ENCODE measurements at places on chromosomes 2 and 18.
A peak's percentile ranks its signal among the peaks of the same experiment; 100 is the strongest.

- no peak for DNase-seq
These were observed 28.5 kb upstream of the NAPG start for GRCh38 chr18:10497206-10497749.

- no peak for DNase-seq
These were observed 31.3 kb downstream of the HJURP start for GRCh38 chr2:233822781-233823730.

- no peak for DNase-seq
These were observed 144.3 kb downstream of the NCK2 start for GRCh38 chr2:105889046-105889445.

DNA sequence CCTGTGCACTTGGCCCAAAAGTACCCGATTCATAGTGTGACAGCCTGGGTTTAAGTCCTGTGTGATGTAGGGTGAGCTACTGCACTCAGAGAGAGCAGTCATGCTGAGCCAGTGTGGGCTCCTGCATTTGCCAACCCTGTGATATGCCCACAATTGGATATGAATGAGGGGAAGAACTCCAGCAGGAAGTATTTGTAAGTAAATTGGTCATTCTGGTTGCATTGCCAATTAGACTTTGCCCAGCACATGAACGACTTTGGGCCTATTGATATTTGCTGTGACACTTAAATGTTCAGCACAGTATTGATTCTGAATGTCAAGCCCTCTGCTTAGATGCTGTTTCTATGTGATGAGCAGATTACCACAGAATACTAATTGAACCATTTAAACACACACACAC, 570.9 kb downstream of the PIK3C3 start:
- no peak for DNase-seq

DNA sequence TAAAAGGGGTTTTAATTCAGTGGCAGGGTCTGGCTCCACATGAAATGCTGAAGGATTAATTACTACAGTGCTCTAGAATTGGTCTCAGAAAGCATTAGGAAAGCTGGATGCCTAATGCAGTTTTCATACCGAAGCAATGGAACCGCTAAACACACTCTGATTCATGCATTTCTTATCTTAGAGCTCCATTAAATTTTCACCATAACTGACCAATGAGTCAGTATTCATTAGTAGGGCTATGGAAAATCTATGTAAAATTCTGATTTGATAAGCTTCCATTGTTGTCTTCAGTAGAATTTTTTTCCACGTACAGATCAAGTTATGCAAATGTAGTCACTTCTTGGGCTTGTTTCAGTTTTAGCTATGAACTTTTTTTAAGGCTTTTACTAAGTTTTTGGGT, 359.9 kb downstream of the ARHGAP15 start:
- DNase-seq: no peak

DNA sequence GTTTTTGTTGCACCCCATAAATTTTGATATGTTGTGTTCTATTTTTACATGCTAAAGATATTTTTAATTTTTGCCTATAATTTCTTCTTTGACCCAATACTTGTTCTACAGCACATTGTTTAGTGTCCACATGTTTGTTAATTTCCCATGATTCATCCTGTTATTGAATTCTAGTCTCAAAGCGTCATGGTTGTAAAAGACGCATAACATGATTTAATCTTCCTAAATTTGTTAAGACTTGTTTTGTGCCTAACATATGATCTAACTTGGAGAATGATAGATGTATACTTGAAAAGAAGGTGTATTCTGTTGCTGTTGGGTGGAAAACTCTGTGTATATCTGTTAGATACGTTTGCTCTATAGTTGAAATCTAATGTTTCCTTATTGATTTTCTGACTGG, 27.1 kb upstream of the SULT1C3 start:
- no peak for DNase-seq

DNA sequence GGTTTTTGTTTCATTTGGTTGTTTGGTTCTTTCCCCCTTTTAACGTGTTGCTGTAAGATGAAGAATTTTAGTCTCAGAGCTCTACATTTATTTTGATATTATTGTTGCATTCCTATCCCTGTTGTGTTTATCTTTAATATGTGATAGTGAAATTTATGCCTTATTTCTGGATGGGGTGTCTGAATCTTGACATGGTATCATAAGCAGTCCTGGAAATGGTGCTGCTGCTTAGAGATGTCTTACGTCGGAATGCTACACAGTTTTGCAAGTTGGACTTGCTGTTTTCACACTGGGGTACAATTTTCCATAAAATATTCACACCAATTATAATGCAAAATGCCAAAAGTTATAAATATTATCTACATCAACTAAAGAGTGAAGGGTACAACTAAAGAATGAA, 164.0 kb downstream of the GPD2 start:
- DNase-seq: no peak

- DNase-seq: no peak
These were observed 1580.0 kb downstream of the LRP1B start for GRCh38 chr2:140550821-140551220.

GRCh38 chr2:202237787-202238233, 587 bp downstream of the SUMO1 start:
- no peak for DNase-seq

GRCh38 chr2:109005686-109006204, 16.7 kb upstream of the EDAR start:
- peak; percentile 79 for DNase-seq

GRCh38 chr2:107320881-107321280, 434.9 kb upstream of the ST6GAL2 start:
- no peak for DNase-seq

- no peak for DNase-seq
These were observed 144.6 kb upstream of the SATB2 start for GRCh38 chr2:199602271-199602895.

- no peak for DNase-seq
These were observed 257.7 kb downstream of the CDCA7 start for GRCh38 chr2:173612354-173612753.

- DNase-seq: peak; percentile 20
These were observed 27.3 kb upstream of the KCNG2 start for GRCh38 chr18:79770501-79770815.

- DNase-seq: no peak
These were observed 107.5 kb downstream of the GULP1 start for GRCh38 chr2:188399159-188399558.

GRCh38 chr2:62343636-62344337, 147.9 kb downstream of the B3GNT2 start:
- DNase-seq: no peak

DNA sequence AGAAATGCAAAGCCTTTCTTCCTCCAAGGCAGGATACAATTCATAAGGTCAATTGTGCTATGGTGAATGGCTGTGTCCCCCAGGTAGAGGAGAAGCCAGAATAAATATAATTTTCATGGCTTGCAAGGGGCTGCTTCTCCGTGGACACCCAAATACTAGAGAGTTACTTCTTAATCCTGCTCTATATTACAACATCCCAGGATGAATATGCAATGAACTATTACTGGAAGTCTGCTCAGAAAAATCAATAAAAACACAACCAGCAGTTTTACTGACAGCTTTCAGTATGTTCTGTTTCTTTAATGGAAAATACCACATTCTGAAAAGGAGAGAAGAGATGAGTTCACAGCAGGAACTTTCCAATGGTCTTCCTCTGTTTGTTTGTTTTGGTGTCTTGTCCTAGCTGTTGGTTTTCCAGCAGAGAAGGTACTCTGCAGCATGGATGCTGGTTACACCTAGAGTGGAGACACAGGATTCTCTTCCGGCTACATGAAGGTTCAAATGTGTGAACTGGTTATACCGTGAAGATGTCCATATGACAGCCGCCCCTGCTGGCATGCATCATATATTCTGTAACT, 213.0 kb downstream of the PID1 start:
- DNase-seq: no peak

DNA sequence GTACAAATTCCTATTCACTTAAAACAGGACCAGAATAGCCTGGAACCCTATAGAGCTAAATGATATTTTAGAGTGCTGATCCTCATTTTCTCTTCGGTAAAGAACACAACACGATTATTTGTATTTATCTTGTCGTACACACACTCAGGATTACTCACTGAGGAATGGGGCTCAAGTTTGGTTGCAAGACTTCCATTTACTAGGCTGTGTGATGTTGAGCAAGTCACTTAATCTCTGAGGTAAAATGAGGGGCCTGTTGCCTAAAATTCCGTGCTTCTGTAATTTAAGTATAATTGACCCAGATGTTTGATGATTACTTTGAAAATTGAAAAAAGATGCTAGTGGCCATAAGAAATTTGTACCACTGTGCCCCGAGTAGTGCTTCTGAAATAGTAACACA, 42.6 kb upstream of the MAP4K3 start:
- no peak for DNase-seq

DNA sequence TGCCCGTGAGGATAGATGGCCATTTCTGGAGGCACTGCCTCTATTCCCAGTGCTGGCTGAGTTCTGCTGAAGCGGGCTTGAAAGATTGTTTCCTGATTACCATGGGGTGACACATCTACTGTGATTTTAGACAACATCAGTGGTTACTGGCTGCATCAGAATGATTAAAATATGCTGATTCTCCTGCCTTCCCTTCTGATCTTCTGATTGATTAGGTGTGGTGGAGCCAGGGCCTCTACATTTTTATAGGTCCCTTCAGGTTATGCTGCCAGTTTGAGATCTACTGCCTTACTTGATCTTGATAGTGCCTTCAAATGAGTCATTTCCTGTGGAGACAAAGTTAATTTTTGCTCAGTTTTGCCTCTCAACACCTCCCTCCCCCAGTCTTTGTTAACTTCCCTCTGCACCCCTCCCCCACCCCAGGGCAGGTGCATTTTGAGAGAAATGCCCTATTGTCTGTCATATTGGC, 31.6 kb upstream of the SNORC start:
- no peak for DNase-seq

- DNase-seq: no peak
These were observed 21.6 kb downstream of the EFEMP1 start for GRCh38 chr2:55901941-55902340.

- DNase-seq: no peak
These were observed 64.8 kb upstream of the CHST9 start for GRCh38 chr18:27249933-27250332.

DNA sequence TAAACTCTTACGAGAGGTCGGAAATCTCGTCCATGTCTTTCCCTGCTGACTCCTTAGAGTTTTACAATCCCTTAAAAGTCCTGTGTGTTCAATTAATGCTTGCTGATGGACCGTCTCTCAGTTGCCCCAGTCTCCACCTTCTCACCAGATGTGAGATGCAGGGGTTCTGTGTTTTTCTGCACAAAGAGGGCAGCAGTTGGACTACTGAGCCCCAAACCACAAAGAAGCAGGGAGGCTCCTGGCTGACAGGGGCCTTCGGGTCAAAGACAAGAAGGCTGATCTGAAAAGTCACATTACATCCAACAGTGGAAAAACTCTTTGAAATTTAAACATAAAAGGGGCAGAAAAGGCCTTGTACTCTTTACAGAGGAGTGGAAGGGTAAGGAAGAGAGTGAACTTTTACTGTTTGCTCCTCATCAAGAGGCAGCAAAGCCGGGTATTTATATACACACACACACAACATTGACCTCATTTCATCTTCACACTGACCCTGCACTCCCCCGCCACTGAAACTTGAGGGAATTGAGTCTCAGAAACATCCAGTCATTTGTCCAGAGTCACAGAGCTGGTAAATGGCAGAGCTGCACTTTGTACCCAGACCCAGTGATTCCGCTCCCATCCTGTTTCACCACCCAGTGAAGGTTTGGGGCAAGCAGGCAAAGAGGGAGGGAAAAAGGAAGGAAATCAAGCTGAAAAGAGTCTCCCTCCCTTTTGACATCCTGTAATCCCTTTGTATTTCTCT, 23.7 kb downstream of the MRPL33 start:
- no peak for DNase-seq

DNA sequence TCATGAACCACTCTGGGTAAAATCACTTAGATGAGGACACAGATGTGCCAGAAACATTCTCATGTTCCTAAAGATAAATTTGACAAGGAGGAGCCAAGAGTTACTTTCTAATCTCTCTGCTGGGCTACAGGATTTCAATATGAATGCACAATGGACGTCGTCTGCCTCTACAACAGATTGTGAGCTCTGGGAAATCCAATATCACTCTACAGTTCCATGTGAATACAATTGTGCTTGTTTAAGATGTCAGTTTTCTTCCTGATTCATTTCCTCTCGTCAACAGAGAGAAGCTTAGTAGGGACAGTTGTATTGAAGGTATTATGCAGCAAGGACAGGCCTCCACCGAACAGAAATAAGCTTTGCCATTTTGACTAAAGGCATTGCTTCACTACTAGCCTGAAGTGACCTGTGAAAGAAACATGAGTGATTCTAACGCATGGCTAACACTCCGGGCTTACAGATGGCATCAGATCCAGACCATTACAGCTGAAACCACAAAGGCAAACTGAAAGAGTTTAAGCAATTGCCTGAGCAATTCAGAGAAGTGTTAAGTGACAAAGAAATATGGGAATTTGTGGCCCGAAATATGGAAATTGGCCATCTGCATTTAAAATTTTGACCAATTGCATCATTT, 1591.5 kb downstream of the LRP1B start:
- DNase-seq: no peak

DNA sequence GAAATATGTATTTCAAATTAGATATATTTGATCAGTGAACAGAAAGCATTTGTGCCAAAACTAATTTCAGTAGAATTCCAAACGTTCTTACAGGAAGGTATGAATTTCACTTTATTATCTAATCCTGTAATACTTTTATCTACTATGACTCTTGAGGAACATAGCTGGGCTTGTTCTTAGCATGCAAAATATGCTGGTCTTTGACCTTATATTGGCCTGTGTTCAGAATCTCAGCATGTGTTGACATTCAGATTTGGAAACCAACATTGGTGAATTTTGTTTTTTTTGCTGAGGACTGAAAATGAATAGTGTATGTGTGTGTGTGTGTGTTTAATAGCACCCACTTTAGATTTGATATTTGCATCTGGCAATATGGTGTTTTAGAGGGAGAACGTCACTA, 112.2 kb downstream of the MEIS1 start:
- no peak for DNase-seq

- DNase-seq: peak; percentile 67
These were observed 38.4 kb upstream of the ZSWIM2 start for GRCh38 chr2:186887107-186888090.

DNA sequence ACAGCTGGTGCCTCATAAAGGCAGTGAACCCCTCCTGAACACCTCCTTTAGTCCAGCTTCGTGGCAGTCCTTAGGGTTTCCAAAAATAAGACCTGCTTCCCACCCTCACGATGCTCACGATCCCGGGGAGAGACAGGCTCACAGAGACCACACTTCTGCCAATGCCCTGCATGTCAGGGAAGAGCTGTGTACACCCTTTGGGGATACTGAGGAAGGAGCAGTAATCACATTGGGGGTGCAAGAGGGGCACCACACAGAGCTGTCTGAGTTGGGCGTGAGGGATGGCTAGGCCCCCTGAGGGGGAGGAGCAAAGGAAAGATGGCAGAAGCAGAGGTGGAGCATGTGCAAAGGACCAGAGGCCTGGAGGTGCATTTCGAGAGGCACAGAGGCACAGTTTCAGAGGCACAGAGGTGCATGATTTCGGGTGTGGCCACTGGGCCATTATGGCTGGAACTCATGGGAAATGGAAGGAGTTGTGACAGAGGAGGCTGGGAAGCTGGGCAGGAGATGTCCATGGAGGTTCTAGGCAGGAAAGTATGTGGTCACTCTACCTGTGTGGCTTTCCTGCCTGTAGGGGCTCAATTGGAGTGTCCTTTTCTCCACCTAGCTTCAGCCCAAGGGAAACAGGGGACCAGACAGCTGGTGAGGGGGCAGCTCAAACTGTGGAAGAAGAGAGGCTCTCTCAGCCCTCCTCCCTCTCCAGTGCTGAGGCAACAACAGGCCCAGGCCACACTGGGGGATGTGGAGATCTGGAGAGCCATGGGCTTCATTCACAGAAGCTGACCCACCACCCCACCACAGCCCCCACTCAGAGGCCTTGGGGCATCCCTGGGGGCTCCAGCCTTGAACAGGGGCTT, 115.9 kb downstream of the CAPN13 start:
- DNase-seq: no peak

- DNase-seq: no peak
These were observed 25.7 kb downstream of the SCN7A start for GRCh38 chr2:166468124-166469024.

Measured in left hindlimb (tissue), 1 donor.